BJ (cell line): ENCODE measurements at places on chromosomes 5 and 9. TPM values are rescaled to one million over a fixed set of nuclear protein-coding genes. Genes with fewer than 3 reads are reported as not detected.

Gene PTGER4
- 0.28 and 0.44 TPM in 2 replicates for polyA plus RNA-seq

Gene CKMT2
- polyA plus RNA-seq, result 0.10 and 0.17 TPM in 2 replicates

Gene OGN
- polyA plus RNA-seq, result 0.02 TPM in 1 of 2 replicates, not detected in the other

Gene GFI1B
- 0.16 TPM in 1 of 2 replicates, not detected in the other for polyA plus RNA-seq

Gene MEIKIN
- not detected in 2 replicates for polyA plus RNA-seq

Gene BNC2
- polyA plus RNA-seq, result 15.3 and 17.5 TPM in 2 replicates

Gene CCDC192
- polyA plus RNA-seq, result not detected in 2 replicates

Gene GBA2
- polyA plus RNA-seq, result 30.3 and 44.1 TPM in 2 replicates

Gene ENTPD8
- not detected in 2 replicates for polyA plus RNA-seq

Gene PCDHB13
- 0.16 and 0.23 TPM in 2 replicates for polyA plus RNA-seq

Gene CANX
- polyA plus RNA-seq, result 502 and 974 TPM in 2 replicates

Gene ALDH7A1
- 81.2 and 99.9 TPM in 2 replicates for polyA plus RNA-seq

Gene GRM6
- not detected in 2 replicates for polyA plus RNA-seq

Gene MCC
- 2.3 TPM in 2 replicates for polyA plus RNA-seq

Gene PCDHGB1
- 2.0 and 2.2 TPM in 2 replicates for polyA plus RNA-seq

Gene OR2S2
- polyA plus RNA-seq, result 0.33 and 0.53 TPM in 2 replicates

Gene FRMPD1
- polyA plus RNA-seq, result not detected in 2 replicates

Gene DMGDH
- polyA plus RNA-seq, result 2.9 and 3.5 TPM in 2 replicates

Gene LCP2
- polyA plus RNA-seq, result not detected in 2 replicates

Gene ADAMTS2
- polyA plus RNA-seq, result 80.0 and 129 TPM in 2 replicates

Gene OR1Q1
- polyA plus RNA-seq, result 1.0 and 1.1 TPM in 2 replicates

Gene C7
- 0.28 and 0.31 TPM in 2 replicates for polyA plus RNA-seq

Gene ARID3C
- polyA plus RNA-seq, result not detected in 2 replicates

Gene RLN2
- polyA plus RNA-seq, result not detected in 2 replicates

Gene BAAT
- 0.04 TPM in 1 of 2 replicates, not detected in the other for polyA plus RNA-seq

Gene SLC25A2
- not detected in 2 replicates for polyA plus RNA-seq

Gene DMRT2
- polyA plus RNA-seq, result not detected in 2 replicates

Gene STK32A
- polyA plus RNA-seq, result 1.1 and 1.2 TPM in 2 replicates

Gene SIT1
- polyA plus RNA-seq, result not detected in 2 replicates

Gene KLF9
- polyA plus RNA-seq, result 29.2 and 32.7 TPM in 2 replicates

Gene PRDM9
- not detected in 2 replicates for polyA plus RNA-seq

Gene LIFR
- polyA plus RNA-seq, result 2.7 and 6.8 TPM in 2 replicates

Gene TTC1
- 23.2 and 37.4 TPM in 2 replicates for polyA plus RNA-seq

Gene ENTPD2
- not detected in 2 replicates for polyA plus RNA-seq

Gene TUSC1
- polyA plus RNA-seq, result 4.6 and 5.6 TPM in 2 replicates

Gene RFESD
- polyA plus RNA-seq, result 1.1 and 1.9 TPM in 2 replicates
